GM04503 (cell line): ENCODE measurements at places on chromosomes 5 and 9.
A peak's percentile ranks its signal among the peaks of the same experiment; 100 is the strongest.

GRCh38 chr9:136124976-136125692 is 6.5 kb upstream of the TMEM250 start:
- no peak for DNase-seq

DNA sequence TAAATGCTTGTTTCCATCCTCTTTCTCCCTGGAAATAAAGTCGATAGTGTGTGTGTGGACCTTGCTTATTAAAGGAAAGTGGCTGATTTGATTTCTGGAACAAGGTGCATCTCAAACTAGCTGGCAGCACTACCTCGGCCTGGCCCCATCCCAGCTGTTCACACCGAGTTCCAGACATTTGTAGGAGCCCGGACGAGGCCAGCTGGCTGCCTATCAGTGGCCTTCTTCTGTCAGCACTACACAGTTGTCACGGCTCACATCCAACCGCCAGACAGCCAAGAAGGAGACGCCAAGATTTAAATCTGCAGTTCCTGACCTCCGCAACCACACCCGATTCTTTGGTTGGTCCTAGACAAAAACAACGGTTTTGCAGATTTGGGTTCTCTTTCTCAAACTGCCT is 63.6 kb downstream of the PALM2AKAP2 start:
- no peak for DNase-seq

GRCh38 chr5:137345396-137345795 is 153.7 kb downstream of the SPOCK1 start:
- no peak for DNase-seq

DNA sequence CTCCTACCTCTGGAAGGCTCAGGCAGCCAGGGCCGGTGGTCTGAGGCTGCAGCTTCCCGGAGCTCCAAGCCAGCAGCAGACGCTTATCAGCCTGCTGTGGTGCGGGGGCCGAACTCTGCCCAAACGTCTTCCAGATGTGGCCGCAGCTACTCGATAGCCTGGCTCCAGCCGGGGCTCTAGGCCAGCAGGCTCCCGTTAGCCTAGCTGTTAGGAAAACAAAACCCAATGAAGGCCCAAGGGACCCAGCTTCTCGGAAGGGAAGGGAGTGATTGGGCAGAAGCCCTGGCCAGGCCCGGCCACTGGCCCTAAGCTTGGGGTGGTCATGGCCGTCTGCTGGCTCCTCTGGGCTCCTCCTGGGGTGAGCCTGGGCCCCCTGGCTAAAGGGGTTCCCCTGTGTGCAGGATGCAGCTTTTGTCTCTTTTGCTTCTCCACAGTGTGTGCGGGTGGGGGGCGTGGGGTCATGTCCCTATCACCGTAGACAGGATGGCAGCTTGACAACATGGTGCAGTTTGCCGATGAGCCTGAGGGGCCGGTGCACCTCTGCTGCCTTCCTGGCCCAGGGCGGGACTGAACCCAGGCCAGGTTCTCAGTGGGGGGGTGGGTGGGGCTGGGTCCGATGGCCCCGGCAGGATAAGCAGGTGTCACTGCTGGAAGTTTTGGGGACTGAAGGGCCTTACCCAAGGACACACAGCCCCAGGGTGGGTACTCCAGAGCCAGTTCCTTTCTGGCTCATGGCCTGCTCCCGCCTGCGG is 18.7 kb downstream of the MYMK start:
- peak; percentile 59 for DNase-seq

GRCh38 chr5:5736007-5736406 is 313.5 kb downstream of the ICE1 start:
- no peak for DNase-seq

- no peak for DNase-seq
Measured at GRCh38 chr9:132160802-132161742, 786 bp upstream of the NTNG2 start.

- no peak for DNase-seq
Measured at GRCh38 chr5:151758141-151758429, 346 bp downstream of the ATOX1 start.

GRCh38 chr5:135740475-135740874 is 94.0 kb upstream of the SLC25A48 start:
- no peak for DNase-seq

DNA sequence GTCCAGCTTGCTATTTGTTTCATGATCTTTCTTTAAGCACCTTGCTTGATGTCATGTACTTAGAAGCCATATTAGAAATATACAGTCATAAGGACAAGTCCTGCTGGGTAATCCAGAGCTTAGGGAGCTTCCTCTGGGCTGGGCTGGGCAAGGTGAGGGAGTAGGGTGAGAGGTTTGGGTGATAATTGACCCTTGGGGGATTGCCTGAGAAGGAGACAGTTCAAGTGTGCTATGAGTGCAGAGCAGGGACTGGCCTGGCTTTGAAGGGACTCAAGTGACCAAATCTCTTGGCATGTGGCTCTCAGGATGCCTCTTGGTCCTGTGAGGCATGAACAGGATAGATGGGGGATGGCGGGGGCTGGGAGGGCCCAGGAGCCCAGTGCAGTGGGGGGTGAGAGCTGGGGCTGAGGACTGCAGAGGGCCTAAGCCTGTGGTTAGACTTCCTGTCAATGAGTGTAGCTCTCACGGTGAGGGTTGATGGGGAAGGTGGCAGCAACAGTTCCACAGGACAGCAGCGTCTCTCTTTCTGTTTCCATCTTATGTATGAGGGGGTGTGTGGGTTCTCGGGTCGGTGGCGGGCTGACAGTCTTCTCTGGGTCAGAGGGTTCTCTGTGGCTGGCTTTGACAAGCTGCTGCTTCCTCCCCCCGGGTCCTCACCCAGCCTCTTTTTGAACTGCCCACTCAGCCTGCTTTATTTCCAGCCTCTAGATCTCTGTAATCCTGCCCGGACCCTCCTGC is 53.5 kb downstream of the RGS3 start:
- no peak for DNase-seq

GRCh38 chr9:71985297-71985911 is 74.0 kb downstream of the C9orf85 start:
- no peak for DNase-seq

GRCh38 chr9:130225071-130225470 is 40.5 kb upstream of the HMCN2 start:
- no peak for DNase-seq

DNA sequence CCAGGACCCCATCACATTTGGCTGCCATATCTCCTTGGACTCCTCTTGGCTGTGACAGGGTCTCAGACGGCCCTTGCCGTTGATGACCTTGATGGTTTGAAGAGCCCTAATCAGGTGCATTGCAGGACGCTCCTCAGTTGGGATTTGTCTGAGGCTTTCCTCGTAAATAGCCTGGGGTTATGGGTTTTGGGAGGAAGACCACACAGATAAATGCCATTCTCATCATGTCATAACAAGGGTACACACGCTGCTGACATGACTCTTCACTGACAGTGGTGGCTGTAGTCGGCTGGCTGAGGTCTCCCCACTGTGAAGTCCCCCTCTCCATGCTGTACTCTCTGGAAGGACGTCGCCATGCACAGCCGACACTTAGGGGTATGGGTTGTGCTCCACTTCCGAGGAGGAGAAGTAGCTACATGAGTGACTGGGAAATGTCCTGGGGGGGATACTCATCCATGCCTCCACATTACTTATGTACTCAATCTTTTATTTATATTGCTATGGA is 42.9 kb upstream of the SPTLC1 start:
- no peak for DNase-seq

GRCh38 chr9:129131300-129132145 is 20.3 kb downstream of the PTPA start:
- no peak for DNase-seq

DNA sequence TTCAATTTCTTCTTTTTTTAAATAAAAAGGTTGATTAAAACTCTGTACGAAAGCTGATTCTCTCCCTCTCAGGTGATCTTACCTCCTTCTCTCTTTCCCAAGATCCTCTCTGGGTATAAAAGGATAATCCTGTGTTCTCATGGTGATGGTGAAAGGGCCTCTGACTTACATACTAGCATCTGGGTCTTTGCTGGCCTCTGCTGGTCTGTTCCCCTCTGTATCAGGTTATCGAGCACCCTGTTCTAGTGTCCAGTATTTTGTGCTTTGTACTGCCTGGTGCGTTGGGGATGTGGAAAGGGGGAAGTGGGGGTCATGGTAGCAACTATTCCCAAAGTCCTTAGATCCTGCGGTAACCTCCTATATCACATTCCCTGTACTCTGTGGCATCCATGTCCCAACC is 328.9 kb downstream of the NR2F1-AS1 start:
- no peak for DNase-seq

DNA sequence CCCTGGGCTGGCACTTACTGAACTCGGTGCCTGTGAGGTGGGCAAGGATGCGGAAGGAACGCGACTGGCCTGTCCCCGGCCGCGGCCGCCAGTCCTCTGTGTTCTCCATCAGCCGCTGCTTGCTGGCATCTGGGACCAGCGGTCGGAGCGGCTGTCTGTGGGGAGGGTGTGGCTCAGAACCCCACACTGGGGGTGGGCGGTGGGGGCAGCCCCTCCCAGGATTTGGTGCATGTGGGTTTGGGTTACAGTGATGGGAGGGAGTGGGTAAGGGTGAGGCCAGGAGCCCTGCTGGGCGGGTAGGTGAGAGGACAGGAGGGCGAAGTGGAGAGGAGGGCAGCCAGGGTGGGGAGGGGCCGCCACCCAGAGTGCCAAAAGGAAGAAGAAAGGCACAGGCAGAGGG is 6.4 kb downstream of the PDLIM7 start:
- no peak for DNase-seq

DNA sequence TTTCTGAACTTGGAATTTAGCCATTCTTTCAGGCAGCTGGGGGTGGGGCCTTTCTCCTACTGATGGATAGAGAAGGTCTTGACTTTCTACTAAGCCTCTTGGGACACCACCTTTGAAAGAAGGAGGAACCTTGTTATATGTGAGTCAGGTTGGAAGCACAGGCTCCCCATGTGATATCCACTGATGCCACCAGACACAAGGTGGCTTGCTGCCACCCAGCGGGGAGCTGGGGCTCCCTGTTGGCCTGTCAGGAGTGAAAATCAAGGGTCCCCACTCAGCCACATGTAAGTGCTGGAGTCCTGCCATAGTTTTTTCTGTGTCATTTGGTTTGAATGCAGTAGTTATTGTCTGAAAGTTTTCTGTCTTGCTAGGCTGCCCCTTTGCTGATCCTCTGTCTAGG is 252.4 kb upstream of the NFIL3 start:
- no peak for DNase-seq

DNA sequence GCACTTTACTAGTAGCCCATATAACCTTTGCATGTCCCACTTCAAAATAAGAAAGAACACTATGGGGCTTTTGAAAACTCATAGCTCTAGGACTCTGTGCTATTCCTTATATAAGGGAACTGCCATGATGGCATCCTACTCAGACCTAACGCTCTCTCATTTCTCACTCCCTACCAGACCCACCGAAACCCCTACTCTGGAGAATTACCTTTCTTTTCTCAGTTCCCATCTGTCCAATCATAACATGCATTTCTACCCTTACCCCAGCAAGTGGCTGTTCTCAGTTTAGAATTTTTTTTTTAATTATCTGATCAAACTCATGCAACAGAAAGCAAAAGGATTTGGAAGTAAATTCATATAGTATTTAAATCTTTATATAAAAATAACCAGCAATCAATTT is 27.3 kb downstream of the CARNMT1 start:
- no peak for DNase-seq

GRCh38 chr5:86909418-86910295 is 291.9 kb downstream of the COX7C start:
- peak; percentile 76 for DNase-seq

GRCh38 chr5:107466233-107466769 is 204.4 kb downstream of the EFNA5 start:
- DNase-seq: no peak

DNA sequence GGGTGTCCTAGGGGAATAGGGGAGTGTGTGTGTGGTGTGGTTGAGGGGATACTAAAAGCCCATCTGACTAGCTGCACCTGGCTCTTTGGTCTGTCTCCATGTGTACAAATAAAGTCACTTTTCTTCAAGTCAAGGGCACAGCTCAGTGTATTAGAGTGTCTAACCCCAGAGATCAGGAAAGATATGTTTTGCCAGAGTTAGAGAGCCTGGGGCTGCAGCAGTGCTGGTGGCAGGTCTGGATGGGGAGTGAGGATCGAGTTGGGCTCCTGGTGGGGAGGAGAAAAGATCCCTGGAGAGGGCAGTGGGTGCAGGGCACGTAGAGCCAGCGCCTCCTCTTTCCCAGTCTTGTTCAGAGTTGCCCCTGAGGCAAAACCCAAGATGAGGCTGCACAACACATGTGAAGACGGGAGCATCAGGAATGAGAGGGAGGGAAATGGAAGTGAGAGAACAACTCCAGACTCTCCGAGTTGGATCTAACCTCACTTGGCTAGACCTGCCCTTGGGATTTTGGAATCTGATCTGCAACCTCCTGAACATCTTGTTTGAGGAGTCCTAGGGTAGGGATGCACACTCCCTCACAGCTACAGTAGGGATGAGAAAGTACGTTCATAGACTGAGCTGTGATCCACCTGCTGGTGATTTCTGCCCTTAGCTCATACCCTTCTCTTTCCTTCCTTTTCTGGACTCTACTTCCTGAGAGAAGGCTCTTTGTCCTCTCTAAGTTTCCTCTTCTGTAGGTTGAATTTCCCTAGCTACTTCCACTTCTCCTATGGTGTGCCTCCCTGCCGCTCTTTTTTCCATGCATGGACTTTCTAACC is 309.9 kb downstream of the ZSWIM6 start:
- DNase-seq: no peak

GRCh38 chr5:164358531-164359259 is 853.3 kb downstream of the MAT2B start:
- no peak for DNase-seq

DNA sequence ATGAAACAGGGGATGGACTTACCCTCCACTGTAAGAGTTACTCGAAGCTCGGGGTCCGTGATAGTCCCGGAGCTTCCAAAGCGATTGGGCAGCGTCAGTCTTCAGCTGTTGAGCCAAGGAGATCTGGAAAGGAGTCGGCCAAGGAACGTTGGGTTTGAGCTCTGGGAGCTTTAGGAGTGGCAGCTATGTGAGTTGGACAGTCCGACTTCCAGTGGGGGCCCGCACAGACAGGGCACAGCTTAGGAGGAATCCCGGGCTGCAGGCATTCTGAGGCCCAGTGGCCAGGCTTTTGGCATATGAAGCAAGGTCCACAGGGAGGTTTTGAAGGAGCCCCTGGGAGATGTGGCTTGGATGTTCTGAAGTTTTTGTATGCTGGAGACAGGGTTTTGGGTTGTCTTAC is 72.7 kb downstream of the PHAX start:
- DNase-seq: no peak

GRCh38 chr9:90333226-90333625 is 309.4 kb downstream of the DIRAS2 start:
- no peak for DNase-seq

DNA sequence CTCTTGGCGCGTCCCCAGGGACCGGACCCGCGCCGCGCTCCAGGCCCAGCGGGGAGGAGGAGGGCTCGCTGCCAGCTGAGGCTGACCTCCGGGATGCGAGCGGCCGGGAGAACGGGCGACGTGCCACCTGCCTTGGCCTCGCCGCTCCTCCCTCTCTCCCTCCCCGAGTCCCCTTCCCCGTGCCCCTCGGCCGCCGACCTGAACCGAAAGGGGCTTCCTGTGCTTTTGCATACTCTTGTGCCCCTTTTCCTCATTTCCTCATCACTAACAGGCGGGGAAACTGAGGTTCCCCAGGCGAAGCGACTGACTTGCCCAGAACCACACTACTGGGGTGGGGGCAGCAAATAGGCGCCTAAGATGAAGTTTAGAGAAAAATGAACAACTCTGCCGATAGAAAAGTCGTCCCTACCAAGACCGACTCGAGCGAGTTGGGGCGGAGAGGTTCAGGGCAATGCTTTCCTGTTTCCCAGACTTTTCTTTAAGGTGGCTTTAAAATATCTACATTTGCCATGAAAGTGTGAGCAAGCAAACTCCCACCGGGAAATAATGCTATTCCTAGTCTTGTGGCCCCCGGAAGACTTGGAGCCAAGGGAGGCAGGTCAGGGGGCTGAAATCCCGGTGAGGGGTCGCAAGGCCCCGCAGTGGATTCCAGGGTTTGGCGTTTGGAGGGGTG is 580 bp upstream of the DUSP1 start:
- DNase-seq: no peak
